Caki2 (cell line): ENCODE measurements at places on chromosomes 3 and 15. TPM values are rescaled to one million over a fixed set of nuclear protein-coding genes. Genes with fewer than 3 reads are reported as not detected.

The GALNT15 gene
- total RNA-seq = not detected in 2 replicates

DNA sequence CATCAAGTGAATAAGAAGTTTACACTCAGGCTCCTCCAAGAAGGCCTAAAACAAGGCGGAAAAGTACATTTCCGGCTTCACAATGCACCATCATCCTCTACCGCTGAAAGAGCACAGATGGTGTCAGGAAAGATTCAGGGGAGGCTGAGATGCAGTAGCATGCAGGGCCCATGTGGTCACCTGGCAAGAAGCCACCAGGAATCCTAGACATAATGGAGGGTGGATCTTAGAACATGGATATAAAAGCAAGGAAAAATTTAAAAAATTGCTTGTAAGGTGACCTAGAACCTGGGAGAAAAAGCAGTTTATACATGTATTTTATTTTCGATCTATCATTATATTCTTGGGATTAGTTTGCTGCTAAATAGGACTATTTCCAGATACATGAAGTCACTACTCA lies 21.9 kb upstream of the OTOL1 start:
- no peak for DNase-seq

DNA sequence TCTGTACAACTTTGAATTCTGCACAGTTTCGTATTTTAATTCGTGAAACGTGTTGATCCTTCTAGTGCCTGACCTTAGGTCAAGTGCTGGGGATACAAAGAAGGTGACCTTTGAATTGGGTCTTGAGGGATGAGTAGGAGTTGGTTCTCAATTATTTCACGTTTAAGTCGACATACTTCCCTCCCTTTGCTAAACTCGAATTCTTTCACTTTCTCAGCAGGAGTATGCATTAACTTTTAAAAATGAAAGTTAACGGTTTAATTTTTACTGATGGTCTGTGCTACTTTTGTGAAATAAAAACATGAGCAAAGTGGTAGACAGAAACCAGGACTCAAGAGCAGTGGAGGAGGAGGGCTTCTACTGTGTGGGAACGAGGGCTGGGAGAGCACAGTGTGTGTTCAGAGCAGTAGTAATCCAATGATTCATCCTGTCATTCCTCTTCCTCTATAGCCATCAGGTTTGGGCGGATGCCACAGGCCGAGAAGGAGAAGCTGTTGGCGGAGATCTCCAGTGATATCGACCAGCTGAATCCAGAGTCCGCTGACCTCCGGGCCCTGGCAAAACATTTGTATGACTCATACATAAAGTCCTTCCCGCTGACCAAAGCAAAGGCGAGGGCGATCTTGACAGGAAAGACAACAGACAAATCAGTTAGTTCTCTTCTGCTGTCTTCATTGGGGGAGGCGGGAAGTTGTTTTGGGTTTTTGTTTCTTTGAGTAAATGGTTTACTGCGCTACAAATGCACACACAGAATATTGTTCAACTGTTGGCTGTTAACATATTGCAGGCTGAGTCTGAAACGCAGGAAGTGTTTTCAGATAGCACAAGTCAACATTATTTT lies 78.6 kb upstream of the TSEN2 start:
- peak; percentile 95 for DNase-seq

The CYB561D2 gene
- 21.7 and 42.8 TPM in 2 replicates for total RNA-seq

- no peak for DNase-seq
Observed at GRCh38 chr15:74311734-74312444, 55.6 kb downstream of the CYP11A1 start.

- DNase-seq = peak; percentile 70
Observed at GRCh38 chr3:194121891-194122631, 13.9 kb upstream of the HES1 start.

DNA sequence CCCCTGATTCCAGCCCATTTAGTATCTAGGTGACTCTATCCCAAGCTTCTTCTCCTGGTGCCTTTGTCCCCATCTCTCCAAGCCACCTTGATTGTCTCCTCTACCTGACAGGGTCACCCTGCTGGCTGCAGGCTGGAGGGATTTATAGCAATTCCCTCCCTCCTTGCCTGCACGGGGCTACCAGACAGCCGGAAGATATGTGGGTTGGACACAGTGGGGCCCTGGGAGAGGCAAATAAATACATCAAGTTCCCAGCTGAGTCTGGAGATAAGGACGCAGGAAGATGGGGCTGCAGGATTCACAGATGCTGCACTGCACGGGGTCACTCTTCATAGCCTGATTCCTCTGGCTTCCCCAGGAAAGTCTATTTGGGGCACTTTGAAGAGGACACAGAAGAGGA lies 9.3 kb upstream of the ISLR2 start:
- DNase-seq = no peak
